ENCODE measurements at places on chromosomes 7 and 10.
A peak's percentile ranks its signal among the peaks of the same experiment; 100 is the strongest.

DNA sequence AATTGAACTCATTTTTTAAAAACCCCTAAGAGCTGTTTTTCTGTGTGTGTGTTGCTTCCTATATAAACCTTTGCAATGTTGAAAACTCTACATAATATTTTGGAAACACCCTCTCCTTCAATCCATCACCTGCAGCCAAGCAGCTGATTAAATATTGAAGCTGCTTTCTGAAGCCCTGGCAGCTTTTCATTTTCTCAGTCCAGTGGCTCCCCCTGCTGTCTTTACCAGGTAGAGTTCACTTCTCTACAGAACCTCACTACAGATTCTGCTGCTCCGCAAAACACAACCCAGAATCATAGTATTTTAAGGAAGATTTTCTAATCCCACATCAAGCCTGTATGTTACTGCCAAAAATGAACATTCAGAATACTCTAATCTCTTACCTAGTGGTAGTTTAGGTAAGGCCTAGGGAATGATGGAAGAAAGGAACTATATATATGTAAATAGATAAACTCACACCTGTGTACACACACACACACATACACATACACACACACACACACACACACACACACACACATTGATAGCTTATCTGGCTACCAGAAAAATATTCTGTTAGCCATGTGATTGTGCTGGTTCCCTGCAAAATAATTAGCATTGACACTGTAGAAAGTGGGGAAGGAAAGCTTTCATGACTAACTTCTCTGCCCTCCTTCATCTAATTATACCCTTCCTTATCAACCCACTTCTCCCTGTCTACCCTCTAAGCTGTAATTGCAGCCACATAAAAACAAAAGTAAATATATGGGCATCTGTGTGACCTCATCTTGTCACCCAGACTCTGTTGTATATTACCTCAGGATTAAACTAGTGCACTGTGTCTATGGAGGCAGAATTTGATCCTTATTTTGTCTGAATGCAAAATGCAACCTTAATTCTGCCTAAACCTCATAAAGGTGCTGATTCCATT is 229.5 kb upstream of the FZD1 start:
- DNase-seq: peak; percentile 70

DNA sequence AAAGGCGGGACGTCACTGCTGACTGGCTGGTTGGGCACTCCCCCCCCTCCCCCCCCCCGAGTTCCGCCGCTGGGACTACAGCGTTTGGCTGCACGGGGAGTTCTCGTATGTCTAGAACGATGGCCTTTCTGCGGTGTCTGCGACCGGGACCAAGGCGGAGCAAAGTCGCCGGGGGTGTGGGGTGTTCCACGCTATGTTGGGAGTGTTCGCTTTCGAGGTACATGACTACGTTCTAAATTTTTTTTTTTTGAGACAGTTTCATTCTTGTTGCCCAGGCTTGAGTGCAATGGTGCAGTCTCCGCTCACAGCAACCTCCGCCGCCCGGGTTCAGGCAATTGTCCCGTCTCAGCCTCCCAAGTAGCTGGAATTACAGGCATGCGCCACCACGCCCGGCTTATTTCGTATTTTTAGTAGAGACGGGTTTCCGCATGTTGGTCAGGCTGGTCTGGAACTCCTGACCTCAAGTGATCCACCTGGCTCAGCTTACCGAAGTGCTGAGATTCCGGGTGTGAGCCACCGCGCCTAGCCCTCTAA is 573 bp upstream of the IDI1 start:
- DNase-seq: no peak

DNA sequence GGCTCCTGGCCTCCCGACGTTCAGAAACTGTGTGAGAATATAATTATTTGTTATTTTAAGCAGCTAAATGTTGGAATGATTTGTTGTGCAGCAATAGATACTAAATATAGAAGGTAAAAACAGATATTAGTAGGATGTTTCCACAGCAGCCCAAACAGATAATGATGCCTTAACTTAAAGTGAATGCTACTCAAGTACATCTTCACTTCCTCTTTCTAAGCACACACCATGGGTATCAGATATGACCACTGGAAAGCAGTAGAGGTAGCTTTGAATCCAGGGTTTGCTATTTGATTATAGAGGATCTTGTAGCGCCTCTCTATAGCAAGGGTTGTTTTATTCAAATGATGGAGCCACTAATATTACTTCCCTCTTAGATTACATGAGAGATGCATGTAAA is 38.2 kb upstream of the BET1 start:
- no peak for DNase-seq

DNA sequence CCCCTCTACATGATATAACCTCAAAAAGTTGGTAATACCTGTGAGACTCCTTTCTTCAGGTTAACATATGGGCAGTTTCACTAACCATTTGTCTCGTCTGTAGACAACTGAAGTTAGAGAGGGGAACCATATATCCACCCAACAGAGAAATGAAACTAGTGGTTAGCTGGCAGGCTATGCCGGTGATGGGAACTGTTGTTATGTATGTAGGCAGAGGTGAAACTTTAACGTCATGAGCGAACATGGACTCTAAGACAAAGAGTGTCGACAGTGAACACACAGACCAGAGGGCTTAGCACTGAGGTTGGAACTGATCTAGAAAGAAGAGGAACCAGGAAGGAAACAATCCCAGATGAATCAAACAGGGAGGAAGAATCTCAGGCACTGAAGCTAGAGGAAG is 112.4 kb downstream of the ELMO1 start:
- DNase-seq: no peak

GRCh38 chr7:106045586-106045985 is 66.5 kb downstream of the SYPL1 start:
- no peak for DNase-seq

DNA sequence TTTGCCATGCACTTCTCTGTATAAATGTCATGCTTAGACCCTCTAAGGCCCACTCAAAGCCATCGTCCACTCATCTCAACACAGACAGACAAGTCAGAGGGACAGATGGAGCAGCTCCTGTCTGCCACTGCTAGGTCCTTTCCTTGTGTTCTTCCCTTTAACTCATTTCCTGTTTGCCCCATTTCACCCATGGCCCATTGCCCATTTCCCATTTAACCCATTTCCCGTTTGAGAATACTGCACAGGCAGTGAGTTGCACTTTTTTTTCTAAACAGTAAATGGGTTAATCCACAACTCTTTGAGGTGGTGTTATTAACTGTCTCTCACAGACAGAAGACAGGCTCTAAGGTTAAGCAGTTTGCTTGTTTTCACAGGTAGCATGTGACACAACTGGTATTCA is 179.3 kb downstream of the NPSR1 start:
- no peak for DNase-seq

DNA sequence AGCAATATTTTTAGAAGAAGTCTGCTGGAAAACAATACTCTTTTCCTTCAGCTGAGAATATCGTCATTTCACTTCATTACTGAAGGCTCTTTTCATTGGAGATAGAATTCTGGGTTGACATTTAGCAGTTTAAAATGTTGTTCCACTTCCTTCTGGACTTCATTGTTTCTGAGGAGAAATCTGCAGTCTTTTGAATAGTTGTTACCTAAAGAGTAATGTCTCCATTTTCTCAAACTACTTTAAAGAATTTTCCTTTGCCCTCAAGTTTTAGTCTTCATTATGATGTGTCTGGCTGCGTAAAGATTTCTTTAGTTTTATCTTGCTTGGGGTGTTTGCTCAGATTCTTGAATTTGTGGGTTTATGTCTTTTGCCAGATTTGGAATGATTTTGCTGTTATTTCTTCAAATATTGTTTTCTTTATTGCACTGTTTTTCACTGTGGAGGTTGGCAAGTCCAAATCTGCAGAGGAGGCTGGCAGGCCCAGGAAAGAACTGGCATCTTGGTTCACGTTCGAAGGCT is 136.3 kb downstream of the DNAJB6 start:
- DNase-seq: no peak

GRCh38 chr7:112970771-112971170 is 115.9 kb downstream of the GPR85 start:
- no peak for DNase-seq

DNA sequence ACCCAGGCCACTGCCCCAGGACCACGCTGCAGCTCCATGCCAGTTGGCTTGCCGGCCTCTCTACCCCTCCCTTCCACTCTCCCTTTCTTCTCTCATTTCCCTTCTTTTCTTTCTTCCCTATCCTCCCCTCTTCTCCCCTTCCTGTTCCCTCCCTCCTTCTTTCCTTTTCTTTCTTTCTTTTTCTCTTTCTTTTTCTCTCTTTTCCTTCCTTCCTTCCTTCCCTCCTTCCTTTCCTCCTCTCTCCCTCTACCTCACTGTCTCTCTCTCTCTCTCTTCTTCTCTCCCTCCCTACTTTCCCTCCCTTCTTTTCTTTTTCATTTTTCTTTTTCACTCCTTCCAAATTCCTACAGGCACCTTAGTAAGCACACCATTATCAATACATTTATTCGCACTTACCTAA is 30.3 kb upstream of the R3HCC1L start:
- no peak for DNase-seq

GRCh38 chr7:149621776-149622175 is 124.2 kb upstream of the ZNF746 start:
- no peak for DNase-seq

GRCh38 chr10:22752272-22752889 is 38.0 kb upstream of the PIP4K2A start:
- DNase-seq: no peak

Measured in muscle of back (tissue), 13 donors.